ENCODE measurements at places on chromosomes 3 and 15.

- H3K36me3 ChIP-seq: no peaks in the 10 kb centered on the region
- no peak overlapping the region for H3K4me3 ChIP-seq
- peak overlapping the region; percentile 69 for H3K27ac ChIP-seq
- no peaks in the 10 kb centered on the region for H3K27me3 ChIP-seq
- DNase-seq: no peak
These were observed 49.7 kb upstream of the SCAANT1 start for GRCh38 chr3:63961891-63962290.

DNA sequence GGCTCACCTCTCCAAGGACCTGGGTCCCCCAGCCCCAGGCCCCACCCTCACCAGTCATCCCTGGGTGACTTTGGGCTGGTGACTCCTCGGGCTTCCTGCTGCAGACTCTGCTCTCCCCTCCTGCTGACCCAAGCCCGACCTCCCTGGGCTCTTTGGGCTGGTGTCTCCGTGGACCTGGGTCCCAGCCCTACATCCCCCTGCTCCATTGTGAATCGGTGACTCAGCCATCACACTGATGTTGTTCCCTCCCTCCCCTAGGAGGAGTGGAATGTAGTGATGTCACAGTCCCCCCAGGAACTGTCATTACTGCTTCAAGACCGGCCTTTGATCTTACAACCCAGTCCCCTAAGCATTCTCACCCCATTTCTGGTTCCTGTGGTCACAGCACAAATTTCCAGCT, 83.7 kb downstream of the ADAMTS7 start:
- H3K4me3 ChIP-seq: no peak overlapping the region
- no peaks in the 10 kb centered on the region for H3K36me3 ChIP-seq
- H3K27me3 ChIP-seq: no peaks in the 10 kb centered on the region

DNA sequence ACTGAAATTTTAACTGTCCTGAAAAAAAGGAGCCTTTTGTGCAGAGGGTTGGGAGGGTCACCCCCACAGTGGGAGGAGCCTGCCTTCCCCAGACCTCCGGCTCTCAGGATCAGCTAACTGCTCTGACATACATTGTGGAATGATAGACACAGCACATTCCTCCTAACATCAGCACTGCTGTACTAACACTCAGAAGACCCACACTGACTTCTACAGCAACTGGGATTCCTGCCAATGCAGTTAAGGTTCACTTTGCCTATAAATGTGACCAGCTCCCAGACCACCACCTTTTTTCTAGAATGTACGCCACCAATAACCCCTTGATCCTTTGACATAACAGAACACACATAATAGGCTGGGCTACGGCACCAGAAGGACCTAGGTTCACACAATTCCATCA, 3.2 kb downstream of the CPEB1 start:
- no peak for DNase-seq
- peaks cover 94% of the 10 kb centered on the region for H3K27me3 ChIP-seq
- H3K36me3 ChIP-seq: no peaks in the 10 kb centered on the region
- H3K4me1 ChIP-seq: peaks cover 12% of the 10 kb centered on the region

- H3K4me3 ChIP-seq: no peak overlapping the region
- no peaks in the 10 kb centered on the region for H3K36me3 ChIP-seq
These were observed 93.2 kb downstream of the PLCH1 start for GRCh38 chr3:155651489-155652218.

GRCh38 chr3:184345317-184346144, 8.1 kb downstream of the FAM131A start:
- H3K27ac ChIP-seq: peak overlapping the region; percentile 56
- H3K4me1 ChIP-seq: peaks cover 11% of the 10 kb centered on the region
- H3K36me3 ChIP-seq: peaks cover 33% of the 10 kb centered on the region
- H3K4me3 ChIP-seq: no peak overlapping the region

DNA sequence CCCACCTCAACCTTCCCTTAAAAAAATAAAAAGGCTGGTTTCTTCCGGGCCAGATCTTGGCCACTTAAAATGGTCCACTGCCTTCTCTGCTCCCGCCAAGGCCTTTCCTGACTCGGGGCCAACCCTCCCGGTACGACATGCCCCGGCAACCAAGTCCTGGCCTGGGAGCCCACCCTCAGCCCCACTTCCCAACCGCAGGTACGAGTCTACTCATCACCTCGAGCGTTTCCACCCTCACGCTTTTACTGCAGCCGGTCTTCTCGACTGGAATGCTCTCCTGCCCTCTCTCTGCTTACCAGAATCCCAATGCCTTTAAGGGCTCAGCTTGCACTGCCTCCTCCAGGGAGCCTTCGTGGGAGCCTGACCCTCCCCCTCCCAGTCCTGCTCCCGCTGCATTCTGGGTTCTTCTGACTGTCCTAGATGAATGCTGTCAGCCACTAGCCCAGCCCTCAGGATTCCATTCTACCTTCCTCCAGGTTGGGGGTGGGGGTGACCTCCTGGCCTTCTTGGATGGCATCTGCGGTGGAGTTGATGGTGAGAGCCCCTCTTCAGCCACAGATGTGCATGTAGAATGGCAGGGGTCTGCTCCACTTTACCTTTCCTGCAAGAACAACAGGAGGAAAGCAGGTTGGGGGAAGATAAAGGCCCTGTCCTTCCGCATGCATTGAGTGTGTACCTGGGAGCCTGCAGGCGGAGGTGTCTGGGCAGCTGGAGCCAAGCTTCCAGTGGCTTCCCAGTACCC, 1.1 kb upstream of the CSRNP1 start:
- peak overlapping the region; percentile 99 for H3K27ac ChIP-seq
- no peaks in the 10 kb centered on the region for H3K36me3 ChIP-seq
- H3K4me3 ChIP-seq: peak overlapping the region; percentile 93
- peaks cover 31% of the 10 kb centered on the region for H3K4me1 ChIP-seq

GRCh38 chr15:71509139-71509538, 301.2 kb upstream of the NR2E3 start:
- H3K4me1 ChIP-seq: no peaks in the 10 kb centered on the region
- no peaks in the 10 kb centered on the region for H3K27me3 ChIP-seq
- no peaks in the 10 kb centered on the region for H3K36me3 ChIP-seq
- no peak for DNase-seq
- no peak overlapping the region for H3K4me3 ChIP-seq

- no peak overlapping the region for H3K27ac ChIP-seq
- H3K4me1 ChIP-seq: no peaks in the 10 kb centered on the region
- H3K4me3 ChIP-seq: no peak overlapping the region
- H3K27me3 ChIP-seq: peaks cover 8% of the 10 kb centered on the region
These were observed 23.9 kb downstream of the CCDC33 start for GRCh38 chr15:74259821-74260607.

DNA sequence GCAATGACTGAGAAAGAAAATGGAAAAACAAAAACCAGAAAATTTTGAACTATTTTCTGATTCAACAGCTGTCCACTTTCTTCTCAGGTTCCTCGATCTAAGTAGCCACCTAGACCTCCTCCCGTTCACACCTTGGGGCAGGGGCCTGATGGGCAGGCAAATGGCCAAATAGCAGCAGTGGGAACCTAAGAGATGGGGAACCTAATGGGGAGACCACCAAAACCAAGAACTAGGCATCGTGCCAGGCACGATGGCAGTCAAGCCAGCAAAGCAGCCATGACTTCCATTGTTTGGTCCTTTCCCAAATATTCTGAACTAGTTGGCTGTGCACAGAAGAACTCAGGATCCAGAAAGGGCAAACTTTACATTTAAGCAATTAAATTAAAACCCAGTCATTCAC, 57.1 kb downstream of the CAPN7 start:
- no peak overlapping the region for H3K27ac ChIP-seq
- DNase-seq: no peak
- peaks cover 30% of the 10 kb centered on the region for H3K36me3 ChIP-seq
- H3K4me3 ChIP-seq: no peak overlapping the region
- peaks cover 20% of the 10 kb centered on the region for H3K4me1 ChIP-seq

DNA sequence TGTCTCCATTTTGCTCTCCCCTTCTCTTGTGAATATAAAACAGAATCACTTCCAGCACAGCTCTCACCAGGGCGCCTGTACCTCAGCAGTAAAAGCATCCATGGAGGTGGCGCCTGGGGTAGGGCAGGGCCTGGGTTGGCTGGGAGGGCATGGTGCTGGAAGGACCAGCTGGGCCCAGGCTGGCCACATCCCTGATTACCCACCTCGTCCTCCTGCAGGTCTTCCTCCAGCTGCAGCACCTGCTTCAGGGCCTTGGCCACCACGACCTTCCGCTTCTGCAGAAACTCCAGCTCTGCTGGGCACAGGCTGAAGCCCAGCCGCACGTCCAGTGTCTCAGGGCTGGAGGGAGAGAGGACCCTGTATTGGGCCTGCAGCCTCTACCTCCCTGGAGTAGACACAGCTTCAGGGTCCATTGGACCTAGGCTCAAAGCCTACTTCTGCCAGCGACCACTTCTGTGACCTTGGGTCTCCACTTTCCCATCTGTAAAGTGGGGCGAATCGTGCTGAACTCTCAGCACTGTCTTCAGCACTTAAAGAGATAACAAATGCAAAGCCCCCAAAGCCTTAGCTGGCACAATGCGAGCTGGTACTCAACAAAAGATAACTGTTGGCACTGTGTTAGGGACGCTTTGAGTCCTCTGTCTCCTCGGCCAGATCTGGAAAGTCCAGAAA, 23.8 kb downstream of the PLA2G4E start:
- H3K36me3 ChIP-seq: no peaks in the 10 kb centered on the region
- DNase-seq: peak; percentile 40

GRCh38 chr15:28109626-28110455, 10.7 kb upstream of the OCA2 start:
- no peak overlapping the region for H3K4me3 ChIP-seq
- H3K36me3 ChIP-seq: no peaks in the 10 kb centered on the region
- H3K27me3 ChIP-seq: no peaks in the 10 kb centered on the region
- DNase-seq: no peak
- H3K27ac ChIP-seq: no peak overlapping the region
- H3K4me1 ChIP-seq: peaks cover 7% of the 10 kb centered on the region

GRCh38 chr15:64740311-64741170, 34.8 kb downstream of the RBPMS2 start:
- no peaks in the 10 kb centered on the region for H3K36me3 ChIP-seq
- no peak overlapping the region for H3K4me3 ChIP-seq
- no peaks in the 10 kb centered on the region for H3K27me3 ChIP-seq
- H3K4me1 ChIP-seq: no peaks in the 10 kb centered on the region
- H3K27ac ChIP-seq: no peak overlapping the region

DNA sequence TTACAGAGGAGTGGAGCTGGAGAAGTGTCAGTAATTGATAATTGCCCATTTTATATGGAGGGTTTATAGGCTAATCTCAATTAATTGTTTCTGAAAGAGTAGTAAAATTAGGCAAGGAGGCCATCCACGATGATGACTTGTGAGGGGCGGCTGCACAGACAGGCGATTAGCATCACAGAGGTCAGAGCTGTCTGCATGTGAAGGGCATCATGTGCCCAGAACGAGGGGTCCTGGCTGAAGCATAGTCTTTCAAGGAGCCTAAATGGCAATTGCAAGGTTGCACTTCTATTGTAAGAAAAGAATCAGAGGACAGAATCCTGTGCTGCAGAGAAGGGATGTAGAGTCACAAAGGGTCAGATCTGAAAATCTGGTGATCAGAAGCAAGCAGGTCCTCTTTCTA, 196.6 kb downstream of the EBLN2 start:
- no peaks in the 10 kb centered on the region for H3K4me1 ChIP-seq
- no peak overlapping the region for H3K4me3 ChIP-seq
- no peak for DNase-seq
- no peaks in the 10 kb centered on the region for H3K36me3 ChIP-seq
- H3K27me3 ChIP-seq: no peaks in the 10 kb centered on the region
- H3K27ac ChIP-seq: no peak overlapping the region

GRCh38 chr3:52493232-52494017, 1.7 kb upstream of the STAB1 start:
- no peaks in the 10 kb centered on the region for H3K27me3 ChIP-seq
- H3K4me3 ChIP-seq: no peak overlapping the region
- peaks cover 14% of the 10 kb centered on the region for H3K4me1 ChIP-seq
- no peak overlapping the region for H3K27ac ChIP-seq
- DNase-seq: no peak

DNA sequence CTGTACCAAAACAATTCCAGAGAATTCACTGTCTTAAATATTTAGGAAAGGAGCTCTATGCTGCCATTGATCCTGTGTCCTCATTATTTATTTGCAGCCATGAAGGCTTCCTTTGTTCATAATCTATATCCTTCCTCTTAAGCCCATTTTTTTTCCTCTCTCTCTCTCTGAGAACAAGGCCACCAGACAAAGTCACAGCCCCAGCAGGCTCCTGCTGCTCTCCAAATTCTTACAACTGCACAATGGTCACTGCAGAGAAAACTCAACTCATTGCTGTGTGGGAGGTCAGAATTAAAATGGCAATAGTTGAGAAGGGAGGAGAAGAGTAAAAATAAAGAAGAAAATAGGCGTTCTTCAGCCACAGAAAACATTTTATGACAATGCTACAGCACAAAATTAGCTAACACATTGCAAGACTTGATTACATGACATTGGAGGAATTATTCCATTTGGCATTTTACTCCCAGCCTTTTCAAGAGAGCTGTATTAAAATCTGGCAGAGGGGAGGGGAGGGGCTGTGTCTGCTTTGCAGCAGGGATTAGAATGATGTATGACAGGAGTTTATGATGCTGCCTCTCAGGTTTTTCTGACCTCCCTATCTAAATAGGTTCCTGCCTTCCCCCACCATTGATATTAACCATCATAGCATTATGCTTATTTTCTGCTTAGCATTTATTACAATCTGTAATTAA, 399.7 kb upstream of the THBS1 start:
- no peaks in the 10 kb centered on the region for H3K36me3 ChIP-seq
- no peak overlapping the region for H3K4me3 ChIP-seq
- no peak overlapping the region for H3K27ac ChIP-seq
- no peak for DNase-seq
- H3K27me3 ChIP-seq: no peaks in the 10 kb centered on the region
- no peaks in the 10 kb centered on the region for H3K4me1 ChIP-seq
